ENCODE measurements at places on chromosomes 3 and 15.
A peak's percentile ranks its signal among the peaks of the same experiment; 100 is the strongest.

DNA sequence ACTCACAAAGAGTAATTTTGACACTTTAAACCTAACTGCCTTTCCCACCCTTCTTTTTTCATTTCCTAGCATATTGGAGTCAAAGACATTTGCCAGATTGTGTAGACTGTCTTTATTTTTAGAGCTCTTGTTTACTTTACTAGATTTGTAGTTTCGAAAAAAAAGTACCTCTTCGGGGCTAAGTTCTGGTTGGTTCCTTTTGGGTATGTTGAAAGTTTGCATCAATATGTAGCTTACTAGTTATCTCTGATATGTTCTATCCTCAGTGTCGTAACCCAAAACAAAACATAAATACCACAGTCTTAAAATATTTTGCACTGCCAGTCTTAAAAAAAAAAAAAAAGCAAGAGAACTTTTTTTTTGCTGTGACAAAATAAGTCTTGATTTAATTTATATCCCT is 52.2 kb downstream of the REC114 start:
- H3K4me3 ChIP-seq, result no peak overlapping the region
- no peaks in the 10 kb centered on the region for H3K27me3 ChIP-seq
- H3K27ac ChIP-seq, result no peak overlapping the region
- H3K36me3 ChIP-seq, result no peaks in the 10 kb centered on the region

- no peak overlapping the region for H3K4me3 ChIP-seq
- no peaks in the 10 kb centered on the region for H3K27me3 ChIP-seq
- H3K4me1 ChIP-seq, result no peaks in the 10 kb centered on the region
- DNase-seq, result no peak
- no peaks in the 10 kb centered on the region for H3K36me3 ChIP-seq
Observed at GRCh38 chr15:25422021-25422420, 16.8 kb downstream of the UBE3A start.

GRCh38 chr15:97652700-97653167 is 307.8 kb upstream of the ARRDC4 start:
- H3K27ac ChIP-seq, result no peak overlapping the region
- peaks cover 35% of the 10 kb centered on the region for H3K27me3 ChIP-seq
- DNase-seq, result peak; percentile 19
- H3K4me3 ChIP-seq, result peak overlapping the region; percentile 32
- H3K36me3 ChIP-seq, result no peaks in the 10 kb centered on the region
- peaks cover 7% of the 10 kb centered on the region for H3K4me1 ChIP-seq

- H3K27me3 ChIP-seq, result no peaks in the 10 kb centered on the region
- DNase-seq, result no peak
- H3K27ac ChIP-seq, result no peak overlapping the region
- H3K36me3 ChIP-seq, result no peaks in the 10 kb centered on the region
Observed at GRCh38 chr3:135667061-135667460, 298.5 kb upstream of the PPP2R3A start.

- H3K27me3 ChIP-seq, result no peaks in the 10 kb centered on the region
- no peaks in the 10 kb centered on the region for H3K36me3 ChIP-seq
- no peak overlapping the region for H3K27ac ChIP-seq
- no peak overlapping the region for H3K4me3 ChIP-seq
- H3K4me1 ChIP-seq, result peaks cover 17% of the 10 kb centered on the region
Observed at GRCh38 chr3:42019144-42019952, 57.4 kb upstream of the ULK4 start.

- peak; percentile 89 for DNase-seq
- H3K4me1 ChIP-seq, result peaks cover 33% of the 10 kb centered on the region
- no peak overlapping the region for H3K4me3 ChIP-seq
- H3K36me3 ChIP-seq, result no peaks in the 10 kb centered on the region
Observed at GRCh38 chr15:90400759-90401314, 12.8 kb downstream of the IQGAP1 start.

- no peaks in the 10 kb centered on the region for H3K27me3 ChIP-seq
- peaks cover 16% of the 10 kb centered on the region for H3K4me1 ChIP-seq
- H3K36me3 ChIP-seq, result no peaks in the 10 kb centered on the region
- DNase-seq, result no peak
Observed at GRCh38 chr3:178388473-178388872, 147.8 kb upstream of the KCNMB2 start.

DNA sequence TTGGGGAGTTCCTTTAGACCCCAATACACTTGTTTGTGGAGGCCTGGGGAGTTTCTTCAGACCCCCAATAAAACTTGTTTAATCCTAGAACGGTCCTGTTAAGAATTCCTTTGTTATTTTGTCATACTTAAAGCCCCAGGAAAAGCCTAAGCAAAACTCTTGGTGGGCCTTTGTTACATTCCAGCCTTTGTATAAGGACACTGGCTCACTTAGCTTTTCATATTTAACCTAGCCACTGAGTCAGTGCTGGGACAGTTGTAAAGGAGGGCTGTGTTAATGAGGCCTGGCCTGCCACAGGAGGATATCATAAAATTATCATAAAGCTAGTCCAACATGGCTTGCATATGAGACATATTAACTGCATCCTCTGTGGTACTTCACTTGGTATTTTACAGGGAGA is 760.1 kb downstream of the ZNF385D start:
- no peak overlapping the region for H3K4me3 ChIP-seq
- DNase-seq, result peak; percentile 9
- no peak overlapping the region for H3K27ac ChIP-seq
- H3K36me3 ChIP-seq, result no peaks in the 10 kb centered on the region

GRCh38 chr3:188362405-188362831 is 208.5 kb downstream of the LPP start:
- H3K36me3 ChIP-seq, result no peaks in the 10 kb centered on the region
- peak; percentile 73 for DNase-seq
- H3K4me3 ChIP-seq, result no peak overlapping the region
- peaks cover 10% of the 10 kb centered on the region for H3K4me1 ChIP-seq

DNA sequence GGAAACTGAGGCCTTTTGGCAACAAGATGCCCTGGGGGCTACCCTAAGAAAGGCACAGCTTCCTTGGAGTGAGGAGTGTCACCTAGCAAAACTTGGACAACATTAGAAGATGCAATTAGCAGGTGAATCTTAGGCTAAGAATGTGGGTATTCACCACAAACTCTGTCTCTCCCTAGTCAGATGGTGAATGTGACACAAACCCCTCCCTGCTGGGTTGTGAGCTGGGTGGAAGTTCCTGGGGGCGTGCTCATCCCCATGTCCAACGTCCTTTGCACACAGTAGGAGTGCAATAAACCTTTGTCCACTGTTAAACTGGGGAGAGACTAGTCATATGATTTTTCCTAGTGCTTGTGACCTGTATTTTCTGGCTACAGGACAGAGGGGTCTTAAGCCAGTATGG is 67.1 kb upstream of the SH3GL3 start:
- H3K4me1 ChIP-seq, result no peaks in the 10 kb centered on the region
- no peak for DNase-seq
- no peak overlapping the region for H3K4me3 ChIP-seq
- peaks cover 7% of the 10 kb centered on the region for H3K27me3 ChIP-seq

DNA sequence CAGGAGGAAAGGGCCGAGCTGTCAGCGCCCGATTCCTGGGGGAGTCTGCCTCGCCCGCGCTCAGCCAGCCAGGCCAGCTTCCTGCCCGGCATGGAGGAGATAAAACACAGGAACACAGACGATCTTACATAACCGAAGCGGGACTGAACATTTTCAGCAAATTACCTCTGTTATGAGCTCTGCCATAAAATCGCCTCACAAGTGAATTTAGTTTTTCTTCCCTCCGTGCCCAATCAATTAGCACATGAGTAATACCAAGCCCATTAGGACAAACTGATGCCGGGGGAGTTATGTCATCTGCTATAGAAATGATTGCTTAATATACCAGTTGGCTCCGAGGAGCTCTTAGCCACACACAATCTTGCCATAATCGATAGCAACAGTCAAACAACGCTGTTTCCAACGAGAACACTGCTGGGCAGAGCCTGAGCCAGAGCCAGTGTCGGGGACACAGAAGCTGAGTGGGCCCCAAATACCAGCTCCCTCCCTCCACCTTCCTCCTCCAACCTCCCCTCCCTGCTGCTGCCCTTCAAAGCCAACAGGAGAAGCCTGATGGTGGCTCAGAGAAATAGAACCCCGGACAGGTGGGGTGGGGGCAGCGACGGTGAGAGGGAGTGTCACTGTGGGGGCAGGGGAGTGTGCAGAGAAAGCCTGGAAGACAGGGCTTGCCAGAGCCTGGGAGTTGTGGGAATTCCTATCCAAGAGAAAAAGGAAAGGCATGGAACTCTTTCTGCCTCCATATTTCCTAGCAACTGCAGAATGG is 279.4 kb upstream of the TLE3 start:
- H3K4me3 ChIP-seq, result no peak overlapping the region
- DNase-seq, result peak; percentile 51
- no peak overlapping the region for H3K27ac ChIP-seq
- peaks cover 17% of the 10 kb centered on the region for H3K27me3 ChIP-seq

DNA sequence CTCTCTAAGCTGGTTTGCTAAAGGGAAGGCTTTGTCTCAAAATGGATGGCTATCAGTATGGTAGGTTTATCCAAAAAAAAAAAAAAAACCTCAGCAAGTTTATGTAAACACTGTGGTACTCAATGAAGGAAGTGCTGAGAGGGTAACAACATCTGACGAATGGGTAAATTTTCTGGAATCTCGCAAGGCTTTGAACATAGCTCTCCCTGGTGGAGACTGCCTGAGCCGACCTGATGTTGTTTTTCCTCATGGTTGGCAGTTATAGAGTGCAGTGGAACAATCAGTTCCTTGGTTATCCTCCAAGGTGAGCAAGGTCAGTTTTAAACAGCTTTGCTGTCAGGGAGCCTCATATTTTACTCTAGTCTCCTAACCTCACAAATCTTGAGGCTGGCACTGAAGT is 94.6 kb downstream of the ZPLD1 start:
- H3K27me3 ChIP-seq, result no peaks in the 10 kb centered on the region
- H3K4me3 ChIP-seq, result no peak overlapping the region
- no peaks in the 10 kb centered on the region for H3K36me3 ChIP-seq

GRCh38 chr3:100127792-100128191 is 13.5 kb upstream of the FILIP1L start:
- H3K4me1 ChIP-seq, result peaks cover 6% of the 10 kb centered on the region
- no peak overlapping the region for H3K27ac ChIP-seq
- H3K4me3 ChIP-seq, result no peak overlapping the region
- H3K36me3 ChIP-seq, result no peaks in the 10 kb centered on the region
- H3K27me3 ChIP-seq, result no peaks in the 10 kb centered on the region
- DNase-seq, result no peak

- no peak for DNase-seq
- no peaks in the 10 kb centered on the region for H3K27me3 ChIP-seq
- no peaks in the 10 kb centered on the region for H3K36me3 ChIP-seq
- peaks cover 18% of the 10 kb centered on the region for H3K4me1 ChIP-seq
Observed at GRCh38 chr3:61848885-61849284, 287.5 kb downstream of the PTPRG start.

DNA sequence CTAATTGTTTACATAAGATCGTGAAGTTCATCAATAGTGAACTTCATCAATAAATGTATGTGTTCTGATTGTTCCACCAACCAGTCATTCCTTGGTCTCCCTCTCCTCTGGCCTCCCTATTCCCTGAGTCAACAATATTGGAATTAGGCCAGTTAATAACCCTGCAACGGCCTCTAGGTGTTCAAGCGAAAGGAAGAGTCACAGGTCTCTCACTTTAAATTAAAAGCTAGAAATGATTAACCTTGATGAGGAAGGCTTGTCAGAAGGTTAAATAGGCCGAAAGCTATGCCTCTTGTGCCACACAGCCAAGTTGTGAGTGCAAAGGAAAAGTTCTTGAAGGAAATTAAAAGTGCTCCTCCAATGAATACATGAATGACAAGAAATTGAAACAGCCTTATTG is 89.4 kb upstream of the ACKR4 start:
- H3K36me3 ChIP-seq, result peaks cover 8% of the 10 kb centered on the region
- DNase-seq, result no peak
- no peak overlapping the region for H3K4me3 ChIP-seq
- H3K27ac ChIP-seq, result no peak overlapping the region
- H3K27me3 ChIP-seq, result no peaks in the 10 kb centered on the region
- H3K4me1 ChIP-seq, result no peaks in the 10 kb centered on the region
